ENCODE measurements at places on chromosomes 12 and 14.

GRCh38 chr12:119678459-119678858 lies 10.5 kb downstream of the PRKAB1 start:
- no peak for DNase-seq

GRCh38 chr14:29681316-29681715 lies 246.3 kb downstream of the PRKD1 start:
- no peak for DNase-seq

- DNase-seq = no peak
These were observed 21.5 kb downstream of the ALDH6A1 start for GRCh38 chr14:74062809-74063150.

DNA sequence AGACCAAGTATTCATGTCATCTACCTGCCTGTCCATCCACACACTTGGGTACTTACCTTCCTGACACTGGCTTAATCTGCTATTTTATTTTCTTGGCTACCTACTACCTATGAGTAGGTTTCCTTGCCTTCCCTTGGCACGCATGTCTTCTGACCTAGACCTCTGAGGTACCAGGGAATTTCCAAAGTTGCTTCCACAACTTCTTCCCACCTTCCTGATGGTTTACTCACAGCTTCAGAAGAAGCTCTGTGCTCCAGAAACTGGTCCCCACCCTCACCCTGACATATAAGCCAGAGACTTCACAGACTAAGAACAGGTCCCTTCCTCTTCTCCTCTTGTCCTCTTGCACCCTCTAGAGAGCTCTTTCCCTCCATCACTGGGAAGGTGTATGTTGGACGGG lies 35.7 kb upstream of the DDX11 start:
- no peak for DNase-seq
